Non-pigmented ciliary epithelial cell (primary cell): ENCODE measurements at places on chromosomes 13 and 19.
A peak's percentile ranks its signal among the peaks of the same experiment; 100 is the strongest.

GRCh38 chr13:97339019-97339987, 94.7 kb upstream of the RAP2A start:
- DNase-seq = peak; percentile 72

DNA sequence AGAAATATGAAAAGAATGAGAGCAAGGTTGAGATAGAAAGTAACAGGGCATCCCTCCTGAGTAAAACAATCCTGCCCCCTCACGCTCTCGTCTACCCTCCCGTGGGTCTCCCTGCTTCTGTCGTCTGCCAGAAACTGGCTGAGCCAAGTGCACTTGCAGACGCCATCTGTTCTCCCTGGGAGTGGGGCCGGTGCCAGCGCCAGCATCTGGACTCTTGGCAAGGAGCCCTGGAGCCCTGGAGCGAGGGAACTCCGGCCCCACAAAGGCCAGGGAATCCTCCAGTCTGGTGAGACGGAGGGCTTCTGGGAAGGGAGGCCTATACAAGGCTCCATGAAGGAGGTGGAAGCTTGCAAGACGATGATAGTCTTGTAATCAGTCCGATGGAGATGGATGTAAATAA, 2.3 kb upstream of the TMEM91 start:
- peak; percentile 65 for DNase-seq

DNA sequence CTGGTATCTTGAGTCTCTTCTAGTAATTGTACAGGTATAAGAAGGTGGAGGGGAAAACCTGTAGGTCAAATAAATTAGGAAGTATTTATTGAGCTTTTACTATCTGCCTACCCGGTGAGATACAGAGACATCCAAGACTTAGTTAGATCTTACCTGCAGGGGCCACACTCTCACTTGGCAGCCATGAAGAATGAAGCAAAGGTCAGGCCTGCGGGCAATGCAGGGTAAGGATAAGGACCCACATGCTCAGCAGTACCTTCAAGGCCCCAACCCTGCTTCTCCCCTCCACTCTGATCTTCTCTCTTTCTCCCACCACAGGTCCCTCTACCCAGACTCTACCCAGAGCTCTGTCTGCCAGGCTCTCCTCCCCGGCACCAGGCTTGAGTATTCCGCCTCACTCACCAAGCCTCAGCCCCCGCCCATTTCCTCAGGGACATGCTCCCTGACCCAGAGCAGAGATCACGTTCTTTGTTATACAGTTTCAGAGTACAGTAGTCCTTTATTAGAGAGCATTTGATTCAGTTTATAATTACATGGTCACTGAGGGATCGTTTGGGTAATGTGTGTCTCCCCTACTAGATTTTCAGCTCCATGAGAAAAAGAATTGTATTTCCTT, 18.9 kb upstream of the CLDN10 start:
- DNase-seq = no peak

DNA sequence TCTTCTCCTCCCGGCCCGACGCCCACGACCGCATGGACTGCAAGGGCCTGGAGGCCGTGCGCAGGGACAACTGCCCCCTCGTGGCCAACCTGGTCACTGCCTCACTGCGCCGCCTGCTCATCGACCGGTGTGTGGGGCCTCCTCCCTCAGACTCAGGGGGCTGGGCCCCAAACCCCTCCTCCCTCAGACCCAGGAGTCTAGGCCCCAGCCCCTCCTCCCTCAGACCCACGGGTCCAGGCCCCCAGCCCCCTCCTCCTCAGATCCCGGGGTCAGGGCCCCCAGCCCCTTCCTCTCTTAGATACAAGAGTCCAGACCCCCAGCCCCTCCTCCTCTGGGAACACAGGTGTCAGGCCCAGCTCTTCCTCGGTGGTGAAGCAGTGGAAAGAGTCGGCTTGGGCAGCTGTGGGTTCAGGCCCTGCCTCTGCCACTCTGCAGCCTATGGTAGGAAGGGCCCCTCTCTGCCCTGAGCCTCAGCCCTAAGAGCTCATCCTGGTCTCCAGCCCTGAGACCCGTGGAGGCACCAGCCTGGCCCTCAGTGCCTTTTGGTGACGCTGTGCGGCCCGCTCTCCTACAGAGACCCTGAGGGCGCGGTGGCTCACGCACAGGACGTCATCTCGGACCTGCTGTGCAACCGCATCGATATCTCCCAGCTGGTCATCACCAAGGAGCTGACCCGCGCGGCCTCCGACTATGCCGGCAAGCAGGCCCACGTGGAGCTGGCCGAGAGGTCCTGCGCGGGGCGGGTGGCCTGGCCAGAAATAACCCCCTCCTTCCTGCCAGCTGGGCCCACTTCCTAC, 3.7 kb upstream of the SPIB start:
- DNase-seq = no peak

DNA sequence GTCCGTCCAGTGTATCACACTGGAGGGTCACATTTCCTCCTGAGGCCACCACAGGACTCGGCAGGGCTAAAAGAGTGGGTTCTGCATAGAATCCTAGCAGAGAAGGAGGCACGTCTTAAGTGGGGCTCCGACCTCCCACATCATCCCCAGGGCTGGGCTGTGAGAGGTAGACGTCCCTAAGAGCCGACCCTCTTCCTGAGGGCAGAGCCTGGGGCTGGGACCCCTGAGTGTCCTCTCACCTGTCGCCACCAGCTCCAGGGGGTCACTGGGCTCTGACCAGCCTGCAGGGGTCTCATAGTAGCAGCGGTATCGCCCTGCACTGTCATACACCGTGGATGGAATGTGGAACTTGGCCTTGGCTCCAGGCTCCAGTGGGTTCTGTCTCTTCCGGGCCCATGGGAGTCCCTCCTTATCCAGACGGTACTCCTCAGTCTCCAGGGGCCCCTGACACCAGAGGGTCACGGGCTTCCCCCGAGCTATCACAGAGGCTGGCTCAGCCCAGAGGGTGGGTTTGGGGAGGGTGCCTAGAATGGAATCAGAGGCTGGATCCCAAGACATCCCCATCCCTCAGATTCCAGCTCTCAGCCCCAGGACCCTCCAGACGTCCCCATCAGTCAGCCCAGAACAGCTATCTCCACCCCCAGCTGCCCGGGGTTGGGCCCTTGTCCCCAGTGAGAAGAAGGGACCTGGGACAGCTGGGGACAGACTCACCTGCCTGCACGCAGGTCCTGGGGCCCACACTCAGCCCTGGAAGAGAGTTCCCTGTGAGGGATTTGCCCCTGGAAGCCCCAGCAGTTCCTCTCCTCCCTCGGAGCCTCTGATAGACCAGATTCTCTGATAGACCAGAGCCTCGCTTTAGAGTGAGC, 590 bp downstream of the LILRB5 start:
- DNase-seq = no peak

DNA sequence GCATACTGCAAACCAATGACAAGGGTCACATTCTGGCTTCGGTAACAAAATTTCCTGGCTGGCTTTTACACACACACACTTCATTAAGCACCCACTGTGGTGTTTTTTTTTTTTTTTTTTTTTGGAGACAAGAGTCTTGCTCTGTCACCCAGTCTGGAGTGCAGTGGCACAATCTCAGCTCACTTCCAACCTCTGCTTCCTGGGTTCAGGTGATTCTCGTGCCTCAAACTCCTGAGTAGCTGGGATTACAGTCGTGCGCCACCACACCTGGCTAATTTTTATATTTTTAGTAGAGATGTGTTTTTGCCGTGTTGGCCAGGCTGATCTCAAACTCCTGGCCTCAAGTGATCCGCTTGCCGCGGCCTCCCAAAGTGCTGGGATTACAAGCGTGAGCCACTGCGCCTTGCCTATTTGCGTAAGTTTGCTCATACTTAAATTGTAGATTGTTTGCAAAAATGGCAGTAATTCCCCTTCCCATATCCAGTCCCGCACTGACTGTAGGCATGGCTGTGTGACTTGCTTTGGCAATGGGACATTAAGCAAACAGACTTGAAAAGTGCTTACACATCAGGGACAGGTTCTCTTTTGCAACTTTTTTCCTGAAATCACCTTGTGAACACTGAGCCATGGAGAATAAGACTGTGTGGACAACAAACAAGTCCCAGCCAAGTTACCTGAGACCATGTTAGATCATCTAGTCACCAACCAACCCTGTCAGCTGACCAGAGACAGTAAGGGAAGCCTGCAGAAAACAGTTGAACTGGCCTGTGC, 42.1 kb upstream of the EBPL start:
- no peak for DNase-seq

DNA sequence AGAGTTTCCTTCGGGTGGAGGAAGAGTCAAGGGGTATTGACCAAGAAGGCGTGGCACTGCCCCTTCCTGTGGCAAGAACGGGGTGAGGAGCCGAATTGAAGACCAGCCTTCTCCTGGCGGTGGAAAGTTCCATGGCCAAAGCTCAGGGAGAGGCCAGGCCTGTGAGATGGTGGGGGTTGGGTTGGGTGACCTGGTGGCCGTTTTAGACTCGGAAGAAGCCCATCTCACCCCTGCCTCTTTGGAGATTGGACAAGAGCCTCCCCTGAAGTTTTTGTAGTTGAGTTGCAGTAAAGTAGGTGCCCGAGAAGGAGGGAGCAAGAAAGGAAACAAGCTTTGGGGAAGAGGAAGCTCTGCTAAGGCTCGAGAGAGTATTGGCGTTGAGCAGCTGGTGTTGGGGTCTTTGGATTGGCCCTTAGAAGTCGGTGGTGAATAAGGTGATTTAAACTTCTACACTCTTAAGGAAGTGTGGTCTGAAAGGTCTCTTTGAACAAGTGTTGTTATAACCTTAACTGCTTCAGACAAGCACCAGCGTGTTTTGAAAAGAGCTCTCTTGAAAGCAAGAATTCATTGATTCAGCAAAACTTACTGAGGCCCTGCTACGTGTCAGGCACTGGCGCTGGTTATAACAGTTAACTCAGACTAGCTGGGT, 964 bp downstream of the SPINT2 start:
- DNase-seq = no peak

DNA sequence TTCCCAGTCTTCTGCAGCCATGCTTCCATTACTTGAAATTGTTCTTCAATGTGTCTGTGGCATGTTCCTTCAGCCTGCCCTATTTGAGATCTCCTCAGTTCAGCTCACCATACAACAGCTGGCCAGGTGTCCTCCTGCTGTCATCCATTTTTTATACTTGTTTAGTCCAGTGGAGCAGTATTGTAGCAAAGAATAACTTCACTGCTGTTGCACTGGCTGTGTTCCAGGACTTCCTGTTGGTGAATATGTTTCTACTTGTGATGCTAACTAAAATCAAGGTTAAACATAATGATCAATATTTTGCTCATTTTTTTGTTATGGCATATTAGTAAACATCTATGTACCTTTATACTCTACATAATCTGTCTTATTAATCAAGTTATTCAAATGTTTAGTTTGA, 1394.1 kb downstream of the PCDH9 start:
- DNase-seq = no peak

GRCh38 chr13:48275507-48275906, 28.0 kb upstream of the RB1 start:
- DNase-seq = no peak

GRCh38 chr19:20858861-20859260, 64.2 kb upstream of the ZNF85 start:
- DNase-seq = no peak

- DNase-seq = no peak
These were observed 15.0 kb upstream of the CCNA1 start for GRCh38 chr13:36417331-36417730.

DNA sequence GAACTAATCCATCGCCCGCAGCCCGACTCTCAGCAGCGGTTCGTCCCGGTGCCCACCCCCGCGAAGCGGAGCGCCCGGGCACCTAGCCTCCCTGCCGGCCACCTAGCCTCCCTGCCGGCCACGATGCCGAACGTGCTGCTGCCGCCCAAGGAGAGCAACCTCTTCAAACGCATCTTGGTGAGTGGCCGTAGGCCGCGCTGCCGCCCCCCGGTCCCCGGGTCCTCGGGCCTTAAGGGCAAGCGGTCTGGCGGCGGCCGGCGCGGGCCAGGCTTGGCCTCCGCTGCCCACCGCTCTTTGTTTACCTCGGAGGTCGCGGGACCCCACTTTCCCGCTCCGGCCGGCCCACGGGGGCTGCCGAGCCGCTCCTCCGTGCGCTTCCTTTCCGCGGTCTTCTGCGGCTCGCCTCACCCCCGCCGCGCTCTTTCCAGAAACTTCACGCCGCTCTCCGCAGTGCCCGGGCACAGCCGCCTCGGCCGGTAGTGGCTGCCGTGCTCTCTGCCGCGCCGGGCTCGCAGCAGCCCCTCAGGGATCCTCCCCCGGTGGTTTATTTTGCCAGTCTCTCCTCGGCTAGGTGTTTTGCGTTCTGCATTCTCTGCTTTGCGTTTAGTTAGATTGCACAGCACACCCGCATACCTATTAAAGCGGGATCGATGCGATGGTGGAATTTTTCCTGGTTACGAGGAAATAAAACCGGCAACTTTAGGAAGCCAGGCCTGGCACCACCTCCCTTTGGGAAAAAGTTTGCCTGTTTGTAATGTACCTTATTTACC, 524 bp downstream of the NAA16 start:
- DNase-seq = no peak

- DNase-seq = no peak
These were observed 1.2 kb upstream of the TRIM13 start for GRCh38 chr13:49995625-49996101.

- DNase-seq = no peak
These were observed 3.4 kb downstream of the LAIR2 start for GRCh38 chr19:54506079-54506478.

GRCh38 chr19:3186891-3187661, 1.3 kb downstream of the NCLN start:
- DNase-seq = no peak

GRCh38 chr13:62583466-62583865, 1167.8 kb upstream of the PCDH20 start:
- DNase-seq = no peak

DNA sequence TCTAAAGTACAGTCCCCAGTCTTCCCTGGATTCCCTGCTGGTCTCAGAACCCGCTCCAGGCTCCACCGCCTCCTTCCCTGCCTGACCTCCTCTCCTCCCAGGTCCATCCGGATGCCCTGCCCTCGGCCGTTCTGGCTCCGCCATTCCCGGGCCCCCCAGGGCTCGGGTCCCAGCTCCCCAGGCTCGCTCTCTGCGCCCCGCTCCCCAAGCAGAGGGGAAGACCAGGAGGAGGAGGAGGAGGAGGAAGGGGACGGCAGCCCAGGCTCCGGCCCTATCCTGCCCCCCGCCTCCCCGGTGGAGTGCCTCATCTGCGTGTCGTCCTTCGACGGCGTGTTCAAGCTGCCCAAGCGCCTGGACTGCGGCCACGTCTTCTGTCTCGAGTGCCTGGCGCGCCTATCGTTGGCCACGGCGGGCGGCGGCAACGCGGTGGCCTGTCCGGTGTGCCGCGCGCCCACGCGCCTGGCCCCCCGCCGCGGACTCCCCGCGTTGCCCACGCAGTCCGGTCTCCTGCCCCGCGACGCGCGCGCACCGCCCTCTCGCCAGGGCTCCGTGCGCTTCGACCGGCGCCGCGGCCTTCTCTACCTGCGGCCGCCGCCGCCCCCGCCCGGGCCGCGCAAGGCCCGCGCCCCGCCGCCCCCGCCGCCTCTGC, 647 bp downstream of the RNF225 start:
- DNase-seq = no peak
